ENCODE measurements at places on chromosomes 6 and 20. TPM values are rescaled to one million over a fixed set of nuclear protein-coding genes. Genes with fewer than 3 reads are reported as not detected.

DNA sequence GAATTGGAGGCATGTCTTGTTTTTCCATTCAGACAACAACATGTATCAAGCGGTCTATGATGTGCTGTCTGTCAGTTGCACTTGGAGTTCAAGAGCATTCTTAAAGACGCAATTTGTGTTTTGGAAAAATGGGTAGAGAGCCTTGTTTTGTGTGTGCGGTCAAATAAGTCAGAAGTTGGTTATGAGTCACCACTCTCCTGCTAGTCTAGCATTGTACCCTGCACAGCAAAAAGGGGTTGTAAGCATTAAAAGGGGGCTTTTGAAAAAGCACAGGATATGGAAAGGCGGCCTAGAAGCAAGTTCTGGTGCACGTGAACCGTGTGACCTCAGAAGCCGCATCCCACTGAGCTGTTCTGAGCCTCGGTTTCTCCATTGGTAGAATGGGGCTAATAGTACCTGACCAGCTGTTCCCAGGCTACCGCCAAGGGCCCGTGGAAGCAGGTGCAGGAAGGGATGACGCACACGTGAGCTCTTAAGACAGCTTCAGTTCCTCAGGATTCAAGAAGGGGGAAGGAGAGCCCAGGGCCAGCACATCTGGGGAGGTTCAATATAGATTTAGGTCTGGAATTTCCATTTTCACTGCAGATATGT, 61.6 kb upstream of the SNX9 start:
- no peak for DNase-seq

- no peak for DNase-seq
Observed at GRCh38 chr20:48051794-48052474, 266.7 kb upstream of the SULF2 start.

GRCh38 chr6:161212902-161213301, 61.0 kb downstream of the AGPAT4 start:
- no peak for DNase-seq

- DNase-seq = no peak
Observed at GRCh38 chr6:159414711-159415110, 245.5 kb downstream of the FNDC1 start.

DNA sequence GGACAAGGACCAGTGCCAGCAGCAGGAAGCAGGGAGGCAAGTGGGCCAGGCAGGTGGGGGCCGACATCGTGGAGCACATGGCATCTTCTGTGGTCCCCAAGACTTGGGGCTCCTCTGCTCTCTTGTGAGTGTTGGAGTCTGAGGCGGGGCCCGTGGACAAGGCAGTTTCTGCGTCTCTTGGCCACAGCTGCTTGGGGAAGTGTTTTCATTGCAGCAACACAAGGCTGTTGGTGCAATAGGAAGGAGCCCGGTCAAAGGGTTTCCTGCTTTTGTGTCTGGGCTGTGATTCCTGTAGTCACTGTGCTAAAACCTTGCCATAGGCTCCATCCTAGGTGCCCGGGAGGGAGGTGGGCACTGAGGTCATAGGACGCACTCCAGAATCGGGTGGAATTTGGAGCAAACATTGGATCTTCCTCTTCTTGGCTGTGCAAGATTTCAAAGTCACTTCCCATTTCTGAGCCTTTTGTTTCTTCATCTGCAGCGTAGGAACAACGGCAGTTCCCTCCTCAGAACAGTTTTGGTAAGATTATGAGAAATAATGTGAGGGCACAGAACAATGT, at the start of gene SIRPB2:
Gene SIRPB2, minus strand, starts transcription at position 140 of the 560 bp plus-strand sequence. Its CDS starts 61 bp downstream, at position 79.
- peak; percentile 42 for DNase-seq

GRCh38 chr20:25281541-25281991, 33.7 kb downstream of the PYGB start:
- no peak for DNase-seq

DNA sequence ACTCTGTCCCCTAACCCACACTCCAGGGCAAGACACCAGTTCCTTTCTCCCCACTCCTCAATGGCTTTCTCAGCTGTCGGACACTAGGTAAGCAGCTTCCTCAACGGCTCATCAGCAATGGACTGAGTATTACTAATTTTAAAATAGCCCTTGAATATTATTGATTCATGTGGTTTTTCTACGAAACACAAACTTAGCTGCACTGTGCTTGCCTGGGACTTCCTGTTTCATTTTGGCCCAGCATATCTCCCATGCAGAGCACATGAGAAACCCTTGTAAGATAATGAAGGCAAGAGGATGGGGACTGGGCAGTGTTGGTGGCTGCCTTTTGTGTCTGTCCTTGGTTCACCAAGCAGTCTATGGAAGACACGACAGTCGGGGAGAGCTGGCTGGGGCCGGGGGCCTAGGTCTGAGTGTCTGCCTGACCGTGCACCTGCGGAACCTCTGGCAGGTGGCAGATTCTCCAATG, 48.9 kb downstream of the RNASET2 start:
- no peak for DNase-seq

- peak; percentile 43 for DNase-seq
Observed at GRCh38 chr6:111871725-111872400, 1.4 kb downstream of the FYN start.

GRCh38 chr6:110556317-110557110, 80.1 kb upstream of the SLC22A16 start:
- no peak for DNase-seq

GRCh38 chr6:4412488-4412887, 277.1 kb upstream of the ECI2 start:
- DNase-seq = no peak

GRCh38 chr6:143872201-143872600, 7.9 kb downstream of the ZC2HC1B start:
- no peak for DNase-seq

DNA sequence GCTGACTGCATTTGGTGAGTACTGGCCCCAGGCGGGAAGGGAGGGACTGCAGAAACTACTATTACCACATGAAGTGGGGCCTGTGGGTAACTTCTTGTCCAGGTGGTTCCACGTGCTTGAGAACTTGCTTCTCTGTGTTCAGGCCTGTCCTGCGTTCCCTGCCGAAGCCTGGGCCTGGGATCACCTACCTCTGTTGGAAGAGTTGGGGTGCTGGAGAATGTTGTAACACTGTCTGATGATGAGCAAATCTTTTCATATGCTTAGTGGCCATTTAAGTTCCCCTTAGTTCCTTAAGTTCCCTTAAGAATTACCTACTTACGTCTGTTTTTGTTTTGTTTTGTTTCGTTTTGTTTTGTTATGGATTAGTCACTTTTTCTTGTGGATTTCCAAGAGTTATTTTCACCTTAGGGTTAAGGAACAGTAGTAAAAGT, 154.4 kb downstream of the DTNBP1 start:
- no peak for DNase-seq

DNA sequence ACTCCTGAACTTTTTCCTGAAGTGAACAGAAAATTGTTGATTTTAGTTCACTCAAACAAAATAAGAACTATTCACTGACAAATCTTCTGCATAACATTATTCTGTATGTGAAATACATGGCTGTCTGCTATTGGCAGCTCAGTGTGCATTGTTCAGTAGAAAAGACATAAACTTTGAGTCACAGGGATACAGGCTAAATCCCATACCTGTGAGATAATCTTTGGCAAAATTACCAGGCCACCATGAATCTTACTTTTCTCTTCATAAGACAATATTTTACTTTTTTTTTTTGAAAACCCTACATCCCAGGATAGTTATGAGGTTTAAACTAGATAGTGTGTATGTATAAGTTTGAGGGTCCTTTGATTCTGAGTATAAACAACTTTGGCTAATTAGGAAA, 224.8 kb downstream of the GRM1 start:
- DNase-seq = no peak

- no peak for DNase-seq
Observed at GRCh38 chr6:122393351-122393896, 6.0 kb upstream of the HSF2 start.

DNA sequence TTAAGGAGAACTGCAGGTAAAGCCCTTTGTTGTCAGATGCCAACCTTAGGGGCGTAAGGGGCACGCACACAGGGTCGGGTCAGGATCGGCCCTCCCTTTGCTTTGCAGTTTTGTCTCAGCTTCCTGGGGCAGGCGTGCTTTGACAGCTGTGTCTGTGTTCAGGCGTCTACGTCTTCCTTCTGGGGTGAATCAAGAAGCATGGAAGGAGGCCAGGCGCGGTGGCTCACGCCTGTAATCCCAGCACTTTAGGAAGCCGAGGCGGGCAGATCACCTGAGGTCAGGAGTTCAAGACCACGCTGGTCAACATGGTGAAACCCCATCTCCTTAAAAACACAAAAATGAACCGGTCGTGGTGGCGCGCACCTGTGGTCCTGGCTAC, 1.3 kb downstream of the ZGPAT start:
- no peak for DNase-seq

DNA sequence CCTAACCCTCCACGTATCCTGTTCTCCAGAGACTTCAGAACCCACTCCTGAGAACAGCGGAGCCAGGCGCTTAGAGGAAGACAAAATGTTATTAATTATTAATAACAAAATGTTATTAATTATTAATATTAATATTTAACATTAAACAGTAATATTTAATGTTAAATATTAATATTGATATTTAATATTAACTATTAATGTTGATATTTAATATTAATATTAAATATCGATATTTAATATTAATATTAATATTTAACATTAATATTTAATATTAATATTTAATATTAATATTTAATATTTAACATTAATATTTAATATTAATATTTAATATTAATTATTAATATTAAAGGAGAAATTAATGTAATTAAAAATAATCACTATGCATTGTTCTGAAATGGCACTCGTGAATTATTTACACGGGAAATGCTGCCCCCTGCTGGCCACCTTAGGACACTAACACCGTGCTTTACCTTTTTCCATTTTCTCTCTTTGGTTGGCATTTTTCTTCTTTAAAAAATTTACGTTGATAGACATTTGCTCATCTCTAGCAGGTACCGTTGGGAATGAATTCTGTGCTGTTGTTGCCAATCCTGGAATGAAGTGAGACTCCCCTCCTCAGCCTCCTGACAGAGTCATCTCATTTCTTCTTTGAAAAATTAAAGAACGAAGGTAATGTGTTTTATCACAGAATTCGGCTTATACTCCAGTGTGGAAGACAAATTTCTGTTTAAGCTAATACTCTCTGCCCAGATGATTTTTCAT, 7.5 kb upstream of the GGTLC1 start:
- DNase-seq = peak; percentile 34

DNA sequence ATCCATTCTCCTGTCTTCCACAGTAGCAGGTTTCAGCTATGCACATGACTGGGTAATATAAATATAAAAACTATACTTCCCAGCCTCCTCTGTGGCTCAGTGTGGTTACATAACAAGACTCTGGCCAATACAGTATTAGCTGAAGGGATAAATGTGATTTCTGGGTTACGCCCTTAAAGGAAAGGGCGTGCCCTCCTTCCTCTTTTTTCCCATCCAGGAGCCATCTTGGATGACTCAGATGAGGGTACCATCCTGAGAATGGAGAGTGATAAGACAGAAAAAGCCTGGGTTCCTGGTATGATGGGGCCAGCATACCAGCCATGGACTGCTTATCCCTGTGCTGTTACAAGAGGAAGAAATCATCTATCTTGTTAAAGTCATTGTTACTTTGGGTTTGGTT, 123.3 kb downstream of the NFATC2 start:
- DNase-seq = no peak

DNA sequence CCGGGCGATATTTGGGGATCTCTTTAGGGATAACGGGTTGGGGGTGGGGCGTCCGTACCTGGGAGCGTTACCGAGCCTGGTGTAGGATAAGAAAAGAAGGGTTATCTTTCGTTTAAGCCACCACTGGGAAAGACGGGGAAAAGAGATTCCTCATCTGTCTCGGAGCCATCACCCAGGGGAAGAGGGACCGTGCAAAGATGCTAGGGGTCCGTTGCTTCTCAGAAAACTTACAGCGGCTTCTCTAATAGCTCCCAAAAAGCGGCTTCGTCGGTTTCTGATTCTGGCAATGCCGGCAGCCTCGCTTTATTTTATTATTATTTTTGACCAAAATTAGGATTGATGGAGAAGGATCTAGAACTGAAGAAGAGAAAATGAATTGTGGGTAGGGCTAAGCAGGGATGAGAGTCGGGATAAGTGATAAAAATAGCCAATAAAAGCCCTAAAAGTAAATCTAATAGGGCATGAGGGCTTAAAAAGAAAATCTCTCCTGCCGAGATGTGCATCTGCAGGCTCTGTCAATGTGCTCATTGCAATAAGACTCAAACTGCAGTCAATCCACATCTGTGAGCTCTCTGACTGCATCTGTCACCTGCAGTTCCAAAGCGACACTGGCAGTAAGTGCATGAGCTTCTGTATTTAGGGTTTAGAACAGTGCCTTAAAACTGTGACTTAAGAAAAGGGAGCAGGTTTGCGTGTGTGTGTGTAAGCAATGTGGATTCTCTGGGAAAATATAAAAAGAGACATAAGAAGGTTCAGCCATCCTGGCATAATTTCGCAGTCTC, 801 bp downstream of the TBPL1 start:
- no peak for DNase-seq

DNA sequence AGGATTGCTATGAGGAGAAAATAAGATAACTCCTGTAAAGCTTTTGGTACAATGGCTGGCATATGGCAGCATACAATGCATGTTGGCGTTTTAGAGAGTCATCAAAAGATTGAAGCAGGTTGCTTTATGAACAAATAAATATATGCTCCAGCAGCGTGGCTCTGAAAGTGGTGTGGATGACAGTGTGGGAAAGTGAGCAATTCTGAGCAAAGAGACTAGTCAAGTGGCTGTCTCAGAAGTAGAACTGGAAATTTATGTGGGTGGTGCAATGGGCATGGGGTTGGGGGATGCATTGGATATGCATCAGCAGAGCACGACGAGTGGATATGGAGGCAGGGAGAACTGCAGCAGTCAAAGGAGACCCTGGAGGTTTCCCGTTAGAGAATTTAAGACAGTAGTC, 66.2 kb upstream of the PHACTR2 start:
- DNase-seq = no peak

GRCh38 chr6:136470044-136470443, 80.2 kb downstream of the MAP7 start:
- DNase-seq = no peak

DNA sequence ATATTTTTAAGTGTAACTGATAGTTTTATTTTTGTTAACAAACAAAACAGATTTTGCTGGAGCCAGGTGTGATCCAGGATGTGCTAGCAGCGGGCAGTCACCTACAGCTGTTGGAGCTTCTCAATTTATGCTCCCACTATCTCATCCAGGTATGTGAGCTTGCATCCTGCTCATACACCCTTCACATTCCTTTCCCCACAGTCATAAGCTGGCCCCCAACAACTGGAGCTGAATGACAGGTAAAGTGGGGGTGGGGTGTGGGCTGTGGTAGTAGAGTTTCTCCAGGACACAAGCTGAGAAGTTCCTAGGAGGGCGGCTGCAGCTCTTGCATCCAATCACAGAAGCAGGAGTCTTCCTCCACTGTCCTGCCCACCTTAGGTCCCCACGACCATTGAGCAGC, 140.1 kb downstream of the KLHL32 start:
- no peak for DNase-seq

GFRAL gene
- total RNA-seq = not detected

CLVS2 gene
- not detected for total RNA-seq

RFX6 gene
- not detected for total RNA-seq

TENT5A gene
- 62.1 TPM for total RNA-seq

XPO5 gene
- 19.7 TPM for total RNA-seq

RIPOR2 gene
- total RNA-seq = 3.0 TPM

BPI gene
- 0.21 TPM for total RNA-seq

SLC23A2 gene
- 6.3 TPM for total RNA-seq

SLC22A3 gene
- total RNA-seq = 0.40 TPM

PCK1 gene
- 0.37 TPM for total RNA-seq

PLG gene
- total RNA-seq = not detected

WRNIP1 gene
- 34.0 TPM for total RNA-seq

FAM135A gene
- 13.8 TPM for total RNA-seq

FOXF2 gene
- 0.18 TPM for total RNA-seq

All from heart right ventricle (tissue), 16 donors.